ENCODE measurements at places on chromosomes 2 and 18. TPM values are rescaled to one million over a fixed set of nuclear protein-coding genes. Genes with fewer than 3 reads are reported as not detected.

The TMEM198 gene
- total RNA-seq, result 0.59 TPM

The NEURL3 gene
- not detected for total RNA-seq

The SLC66A3 gene
- total RNA-seq, result 6.1 TPM

The UGT1A3 gene
- not detected for total RNA-seq

The SERPINB10 gene
- not detected for total RNA-seq

The TMEM247 gene
- total RNA-seq, result not detected

The NRP2 gene
- total RNA-seq, result 7.6 TPM

The GLB1L gene
- total RNA-seq, result 1.9 TPM

The VIL1 gene
- not detected for total RNA-seq

The MXD1 gene
- 6.9 TPM for total RNA-seq

The CHRNG gene
- not detected for total RNA-seq

The SNX17 gene
- 62.8 TPM for total RNA-seq

The DNER gene
- 0.53 TPM for total RNA-seq

The GDF7 gene
- 0.52 TPM for total RNA-seq

The GRHL1 gene
- total RNA-seq, result 1.4 TPM

The TIMM21 gene
- 81.9 TPM for total RNA-seq

The LIMS2 gene
- 237 TPM for total RNA-seq

The AQP12A gene
- total RNA-seq, result not detected

The NT5DC4 gene
- total RNA-seq, result not detected

The CRYGC gene
- not detected for total RNA-seq

The EVX2 gene
- total RNA-seq, result not detected

The GKN1 gene
- not detected for total RNA-seq

The WDR35 gene
- total RNA-seq, result 7.5 TPM

The CMPK2 gene
- 13.0 TPM for total RNA-seq

The SUPT7L gene
- 25.0 TPM for total RNA-seq

The IL37 gene
- not detected for total RNA-seq

The UGT1A5 gene
- total RNA-seq, result not detected

The ECEL1 gene
- not detected for total RNA-seq

The NT5C1B gene
- total RNA-seq, result not detected

The CENPA gene
- total RNA-seq, result not detected

The G6PC2 gene
- total RNA-seq, result not detected

The TMEM237 gene
- 20.5 TPM for total RNA-seq

The LAMA1 gene
- 0.05 TPM for total RNA-seq

The HOXD8 gene
- 0.47 TPM for total RNA-seq

The USP37 gene
- 8.5 TPM for total RNA-seq

The MFSD2B gene
- total RNA-seq, result 0.50 TPM

The UGT1A6 gene
- not detected for total RNA-seq

The LDAH gene
- total RNA-seq, result 8.9 TPM

The ACTG2 gene
- total RNA-seq, result 1.2 TPM
